ENCODE measurements at places on chromosomes 7 and 10.
A peak's percentile ranks its signal among the peaks of the same experiment; 100 is the strongest.

DNA sequence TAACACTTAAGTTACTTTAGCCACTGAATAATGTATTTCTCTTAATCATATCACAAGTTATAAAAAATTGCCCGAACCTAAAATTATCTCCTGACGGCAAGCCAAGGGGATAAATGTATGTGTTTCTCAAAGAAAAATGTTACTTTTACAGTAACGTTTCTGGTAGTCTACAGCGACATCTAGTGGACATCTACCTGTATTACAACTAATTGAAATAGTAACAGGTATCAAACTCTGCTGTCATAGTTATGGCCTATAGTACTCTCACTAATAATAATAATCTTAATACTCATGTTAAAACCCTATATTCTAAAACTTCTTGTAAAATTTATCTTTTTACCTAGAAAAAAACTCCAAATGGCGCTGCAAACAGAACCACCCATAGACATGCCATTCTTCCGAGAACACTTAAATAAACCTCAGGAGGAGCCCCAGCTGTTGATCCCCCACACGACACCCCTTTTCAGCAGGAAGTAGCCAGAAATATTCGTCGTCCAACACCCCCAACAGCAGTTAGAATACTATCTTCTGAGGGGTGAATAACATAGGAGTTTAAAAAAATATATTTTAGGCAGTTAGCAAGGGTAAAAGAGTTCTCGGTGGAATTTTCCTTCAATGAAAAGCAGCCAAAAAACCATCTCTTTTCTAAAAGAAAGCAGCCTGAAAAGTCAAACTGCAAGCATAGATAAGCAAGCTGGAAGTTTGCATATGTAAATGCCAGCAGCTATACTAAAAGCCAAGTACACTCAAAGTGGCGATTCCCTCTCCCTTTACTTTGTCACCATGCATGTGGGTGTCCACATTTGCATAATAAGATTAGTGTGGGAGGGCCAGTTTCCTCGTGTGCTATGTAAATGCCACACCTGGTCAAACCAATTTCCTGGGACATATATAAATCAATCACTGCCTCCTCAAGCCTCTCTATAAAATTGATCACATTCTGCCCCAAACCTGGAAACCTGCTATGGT is 40.5 kb upstream of the ZNF107 start:
- no peak for DNase-seq

- no peak for DNase-seq
These were observed 372.4 kb upstream of the VWC2 start for GRCh38 chr7:49400891-49401550.

GRCh38 chr7:154804449-154804848 is 198.5 kb downstream of the PAXIP1 start:
- DNase-seq = no peak

GRCh38 chr7:137603043-137603442 is 243.7 kb downstream of the DGKI start:
- DNase-seq = no peak

GRCh38 chr7:106332201-106332600 is 47.4 kb upstream of the NAMPT start:
- no peak for DNase-seq

- no peak for DNase-seq
These were observed 9.4 kb downstream of the NIPSNAP2 start for GRCh38 chr7:55973747-55974250.

DNA sequence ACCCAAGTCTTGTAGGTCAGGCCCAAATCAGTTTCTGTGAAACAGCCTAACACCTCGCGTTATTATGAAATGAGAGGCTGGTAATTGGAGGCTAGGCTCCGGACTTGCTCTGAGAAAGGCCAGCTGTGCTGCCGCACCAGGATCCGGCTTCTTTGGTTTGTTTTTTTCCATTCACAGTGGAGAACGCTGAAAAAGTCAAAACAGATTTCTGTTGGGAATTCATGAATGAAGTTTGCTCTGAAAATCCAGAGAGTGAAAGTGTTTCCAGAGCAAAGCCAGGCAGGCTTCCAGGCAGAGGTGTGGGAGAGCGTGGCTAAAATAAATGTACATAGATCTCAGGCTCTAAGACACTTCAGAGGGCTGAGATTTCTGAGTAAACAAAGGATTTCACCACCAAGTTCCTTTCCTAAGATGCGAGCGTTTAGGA is 240.1 kb downstream of the TRIL start:
- DNase-seq = no peak

DNA sequence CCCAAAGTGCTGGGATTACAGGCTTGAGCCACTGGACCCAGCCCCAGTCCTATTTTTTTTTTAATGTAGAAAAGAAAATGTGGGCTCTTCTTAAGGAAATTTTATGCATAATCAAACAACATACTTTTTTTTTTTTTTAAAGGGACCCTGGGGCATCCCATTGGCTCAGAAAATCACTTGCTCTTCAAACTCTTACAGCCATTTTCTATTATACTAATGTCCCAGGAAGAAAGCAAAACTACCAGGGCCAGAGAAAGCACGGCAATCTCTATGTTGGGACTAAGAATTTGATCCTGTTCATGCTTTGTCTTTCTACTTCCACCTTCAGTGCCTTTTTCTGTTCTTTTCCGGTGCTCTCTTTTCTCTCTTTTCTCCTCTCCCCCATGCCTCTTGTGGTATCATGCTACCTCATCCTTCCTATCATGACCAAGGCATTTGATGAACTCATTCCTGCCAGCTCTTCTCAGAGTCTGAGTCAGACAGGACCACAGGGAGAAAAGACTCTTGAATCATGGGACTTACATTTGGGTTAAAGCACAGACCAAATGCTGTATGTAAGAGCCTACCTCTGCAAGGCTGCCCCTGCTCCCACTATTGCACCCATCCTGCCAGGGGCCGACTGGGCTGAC is 76.4 kb upstream of the CCNY start:
- DNase-seq = peak; percentile 12

DNA sequence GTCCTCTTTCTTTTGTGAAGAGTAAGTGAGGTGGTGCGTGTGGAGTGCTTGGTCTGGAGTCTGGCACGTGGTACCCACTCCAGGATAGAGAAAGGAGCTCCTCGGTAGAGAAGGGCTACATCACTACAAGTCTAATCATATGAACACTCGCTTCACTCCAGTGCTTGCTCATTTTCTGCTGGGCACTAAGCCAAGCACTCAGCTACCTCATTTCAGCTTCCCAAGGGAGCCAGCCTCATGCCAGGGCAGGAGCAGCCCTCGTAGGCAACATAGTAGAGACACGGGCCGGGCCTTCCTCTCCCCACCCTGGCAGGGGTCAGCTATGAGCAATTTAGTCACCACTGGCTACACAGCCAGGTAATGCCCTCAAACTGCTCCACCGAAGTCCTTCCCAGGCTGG is 11.4 kb upstream of the HSPA12A start:
- no peak for DNase-seq

DNA sequence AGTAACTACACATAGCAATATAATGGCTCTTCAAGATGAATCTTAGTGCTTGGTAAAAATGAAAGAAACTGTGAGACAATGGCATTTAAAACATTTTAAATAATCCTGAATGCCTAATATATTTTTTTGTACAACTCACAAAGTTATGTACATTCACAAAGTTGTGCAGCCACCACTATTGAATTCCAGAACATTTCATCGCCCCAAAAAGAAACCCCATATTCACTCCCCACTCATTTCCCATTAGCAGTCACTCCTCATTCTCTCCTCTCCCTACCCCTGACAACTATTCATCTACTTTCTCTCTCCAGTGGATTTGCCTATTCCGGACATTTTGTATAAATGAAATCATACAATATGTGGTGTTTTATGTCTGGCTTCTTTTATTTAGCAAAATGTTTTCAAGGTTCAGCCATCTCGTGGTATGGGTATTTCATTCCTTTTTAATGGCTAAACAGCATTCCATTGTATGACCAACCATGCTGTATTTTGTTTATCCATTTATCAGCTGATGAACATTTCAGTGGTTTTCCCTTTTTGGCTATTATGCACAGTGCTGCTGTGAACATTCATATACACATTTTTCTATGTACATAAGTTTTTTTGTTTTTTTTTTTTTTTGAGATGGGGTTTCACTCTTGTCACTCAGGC is 34.7 kb downstream of the ENTPD7 start:
- DNase-seq = no peak

DNA sequence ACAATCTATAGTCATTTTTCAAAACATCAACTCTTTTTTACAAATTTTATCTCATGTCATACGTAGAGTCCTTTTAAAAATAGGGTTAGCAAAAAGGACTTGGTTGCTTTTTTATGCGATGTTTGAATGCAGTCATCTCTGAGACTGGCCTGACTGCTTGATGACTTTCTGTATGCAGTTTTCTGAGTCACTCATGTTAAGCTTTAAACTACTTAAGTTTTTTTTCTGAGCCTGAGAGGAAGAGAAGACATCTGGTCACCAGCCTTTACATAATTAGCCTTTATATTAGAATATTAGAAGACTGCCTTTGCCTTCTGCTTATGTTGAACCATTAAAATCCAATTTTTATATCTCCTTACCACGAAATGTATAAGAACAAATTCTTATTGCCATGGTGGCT is 834.4 kb upstream of the MBL2 start:
- DNase-seq = no peak

- DNase-seq = no peak
These were observed 90.0 kb downstream of the TFEC start for GRCh38 chr7:115940460-115941060.

DNA sequence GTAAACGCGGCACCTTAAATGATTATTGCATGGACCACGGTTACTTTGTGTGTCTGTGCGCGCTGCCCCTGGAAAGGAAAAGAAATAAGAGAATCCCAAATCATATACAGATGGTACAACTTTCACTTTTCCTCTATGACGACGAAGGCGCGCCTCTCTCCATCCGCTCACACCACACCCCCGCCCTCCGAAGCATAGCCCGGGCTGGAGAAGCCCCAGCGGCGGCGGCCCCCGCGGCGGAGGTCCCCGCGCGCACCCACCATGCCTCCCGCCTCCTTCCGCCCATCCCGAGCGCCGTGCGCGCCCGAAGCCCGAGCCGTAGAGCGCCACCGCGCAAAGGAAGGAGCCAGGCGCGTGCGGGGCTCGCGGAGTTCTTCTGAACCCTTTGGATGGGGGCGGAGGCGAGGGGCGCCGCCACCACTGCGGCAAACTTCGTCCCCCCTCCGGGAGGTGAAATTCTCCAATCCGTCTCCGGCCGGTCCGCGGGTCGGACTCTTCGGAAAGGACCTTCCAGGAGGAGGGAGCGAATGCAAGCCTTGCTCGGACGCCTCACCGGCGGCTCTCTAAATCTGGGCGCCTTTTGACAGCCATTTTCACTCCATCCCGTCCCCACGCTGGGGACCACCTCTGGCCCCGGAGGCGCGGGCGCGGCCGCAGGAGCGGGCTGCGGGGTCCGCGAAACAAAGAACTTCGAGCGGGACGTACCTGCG is 588 bp downstream of the GLI3 start:
- peak; percentile 17 for DNase-seq

DNA sequence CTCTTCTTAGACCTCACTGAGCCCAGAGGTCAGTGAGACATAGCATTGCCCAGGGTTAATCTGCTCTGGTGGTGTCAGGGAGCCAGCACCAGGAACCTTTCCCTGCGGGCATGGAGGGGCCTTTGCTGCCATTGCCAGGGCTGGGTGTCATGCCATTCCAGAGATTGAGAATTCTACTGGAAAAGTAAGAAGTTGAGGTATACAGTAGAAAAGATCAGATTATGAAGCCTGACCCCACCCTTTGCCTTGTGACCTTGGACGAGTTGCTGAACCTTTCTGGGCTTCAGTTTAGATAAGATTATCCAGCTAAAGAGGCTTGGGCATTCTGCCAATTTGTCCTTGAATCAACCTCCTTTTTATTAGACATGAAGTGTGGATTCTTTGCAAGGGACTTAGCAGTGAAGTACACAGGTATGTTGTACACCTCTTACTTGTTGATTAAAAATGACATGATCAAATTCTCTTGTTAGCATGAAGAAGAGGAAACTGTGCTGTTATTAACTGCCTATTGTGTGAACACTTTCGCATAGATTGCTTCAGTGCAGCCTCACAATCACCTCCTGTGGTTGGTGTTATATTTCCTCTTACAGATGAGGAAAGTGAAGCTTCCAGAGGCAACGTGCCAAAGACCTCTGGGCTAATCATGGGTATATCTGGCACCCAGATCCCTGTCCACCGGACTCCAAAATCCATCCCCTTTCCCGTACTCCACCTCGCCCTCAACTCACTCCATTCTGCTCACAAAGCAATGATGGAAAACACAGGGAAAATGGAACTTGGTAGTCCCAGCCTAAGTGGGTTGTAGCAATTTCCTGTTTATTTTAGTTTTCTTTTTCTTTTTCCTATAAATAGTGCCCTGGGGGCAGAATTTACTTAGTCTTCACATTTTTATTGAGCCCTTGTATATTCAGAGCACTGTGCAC is 151.3 kb downstream of the CAMK1D start:
- DNase-seq = no peak

DNA sequence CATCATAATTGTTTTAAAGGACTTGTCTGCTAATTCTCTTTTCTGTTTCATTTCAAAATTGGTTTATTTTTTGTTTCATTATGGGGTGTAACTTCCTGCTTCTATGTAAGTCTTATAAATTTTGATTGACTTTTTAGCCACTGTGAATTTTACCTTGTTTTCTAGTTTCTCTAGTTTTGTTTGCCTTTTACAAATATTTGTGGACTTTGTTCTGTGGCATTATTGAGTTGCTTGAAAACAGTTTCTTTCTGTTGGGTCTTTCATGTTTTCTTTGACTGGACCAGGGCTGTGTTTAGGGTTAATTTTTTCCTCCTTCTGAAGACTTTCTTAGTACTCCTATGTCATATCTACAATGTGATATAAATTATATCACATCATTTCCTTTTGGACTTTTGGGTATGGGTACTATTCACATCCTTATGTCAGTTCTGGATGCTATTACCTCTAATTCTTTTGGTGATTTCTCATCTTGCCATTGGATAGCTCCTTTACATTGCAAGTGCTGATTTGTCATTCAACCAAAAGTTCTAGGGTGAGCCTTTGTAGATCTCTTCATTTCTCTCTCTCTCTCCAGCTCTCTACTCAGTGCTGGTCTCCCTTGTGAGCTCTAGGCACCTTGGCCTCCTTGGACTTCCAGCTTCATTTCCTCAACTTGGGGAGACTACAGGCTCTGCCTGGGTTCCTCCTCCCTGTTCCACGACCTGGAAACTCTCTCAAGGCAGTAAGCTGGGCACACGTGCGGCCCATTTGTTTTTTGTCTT is 36.9 kb downstream of the MLLT10 start:
- no peak for DNase-seq

Data from activated naive CD4-positive, alpha-beta T cell treated with anti-CD3 and anti-CD28 coated beads for 36 hours (primary cell).